ENCODE measurements at places on chromosomes 2 and 18.

GRCh38 chr2:25372405-25373268 lies 30.9 kb upstream of the DNMT3A start:
- DNase-seq: no peak

DNA sequence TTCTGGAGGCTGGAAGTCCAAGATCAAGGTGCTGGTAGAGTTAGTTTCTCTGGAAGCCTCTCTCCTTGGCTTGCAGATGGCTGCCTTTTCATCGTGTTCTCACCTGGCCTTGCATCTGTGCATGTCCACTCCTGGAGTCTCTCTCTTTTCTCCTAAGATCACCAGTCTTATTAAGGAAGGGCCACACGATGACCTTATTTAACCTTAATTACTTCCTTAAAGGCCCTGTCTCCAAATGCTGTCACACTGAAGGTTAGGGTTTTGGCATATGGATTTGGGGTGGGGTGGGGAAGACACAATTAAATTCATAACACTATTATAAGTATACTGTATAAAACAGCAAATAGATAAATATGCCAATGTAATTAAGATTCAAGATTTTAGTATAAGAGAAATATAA lies 402.4 kb upstream of the HS6ST1 start:
- no peak for DNase-seq

DNA sequence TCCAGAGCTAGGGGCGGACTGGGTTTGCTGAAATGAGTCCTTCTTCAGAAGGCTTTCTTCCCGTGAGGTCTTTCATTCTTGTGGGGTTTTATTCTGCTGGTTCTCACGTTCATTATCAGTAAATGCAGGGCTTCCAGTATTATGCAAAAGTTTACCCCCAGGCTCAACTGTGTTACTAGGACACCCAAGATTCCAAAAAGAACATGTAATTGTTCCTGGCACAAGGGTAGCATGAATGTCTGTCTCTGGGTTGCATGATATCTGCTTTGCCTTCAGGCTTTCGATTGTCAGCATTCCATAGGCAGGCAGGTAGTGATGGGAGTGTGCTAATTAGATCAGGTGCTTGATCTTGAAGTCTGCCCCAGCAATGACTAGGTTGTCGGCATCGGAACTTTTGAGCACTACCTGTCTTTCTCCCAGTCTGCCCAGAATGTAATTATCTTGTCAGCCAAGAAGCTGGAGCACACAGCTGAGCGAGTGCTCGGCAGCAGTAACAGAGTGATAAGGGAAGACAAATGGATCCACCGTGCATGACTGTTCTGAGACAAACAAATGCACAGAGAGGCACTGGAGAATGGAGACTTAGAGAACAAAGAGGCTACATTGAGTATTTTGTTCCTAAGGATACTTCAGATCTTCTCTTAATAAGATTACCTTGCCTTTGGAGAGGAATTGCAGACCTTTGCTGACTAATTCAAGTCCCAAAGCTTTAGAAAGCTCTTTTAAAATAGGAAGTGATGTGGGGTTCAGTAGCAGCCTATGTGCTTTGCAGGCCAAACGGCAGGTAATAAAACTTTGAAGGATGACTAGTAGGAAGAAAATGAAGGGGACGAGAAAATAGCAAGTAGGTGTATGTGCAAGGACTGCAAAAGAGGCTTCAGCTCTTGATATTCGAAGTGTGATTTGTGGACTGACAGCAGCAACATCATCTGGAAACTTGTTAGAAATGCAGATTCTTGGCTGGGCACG lies 41.9 kb downstream of the ITGB6 start:
- peak; percentile 51 for DNase-seq

DNA sequence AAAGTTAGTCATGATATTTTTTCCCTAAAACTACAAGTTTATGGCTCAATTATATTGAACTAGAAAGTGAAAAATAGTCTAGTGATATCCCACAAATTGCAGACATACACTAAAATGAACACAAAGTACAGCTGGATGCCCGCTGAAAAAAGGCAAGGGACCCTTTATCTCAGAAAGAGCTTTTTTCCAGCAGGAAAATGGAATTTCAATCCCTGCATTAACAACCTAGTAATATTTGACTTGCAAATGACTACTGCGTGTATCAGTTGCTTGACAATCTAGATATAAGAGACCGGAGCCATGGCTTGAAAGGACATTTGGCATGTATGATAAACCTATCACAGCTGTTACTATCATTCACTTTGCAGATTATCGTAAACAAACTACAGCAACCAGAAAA lies 49.1 kb downstream of the LRPPRC start:
- DNase-seq: no peak

DNA sequence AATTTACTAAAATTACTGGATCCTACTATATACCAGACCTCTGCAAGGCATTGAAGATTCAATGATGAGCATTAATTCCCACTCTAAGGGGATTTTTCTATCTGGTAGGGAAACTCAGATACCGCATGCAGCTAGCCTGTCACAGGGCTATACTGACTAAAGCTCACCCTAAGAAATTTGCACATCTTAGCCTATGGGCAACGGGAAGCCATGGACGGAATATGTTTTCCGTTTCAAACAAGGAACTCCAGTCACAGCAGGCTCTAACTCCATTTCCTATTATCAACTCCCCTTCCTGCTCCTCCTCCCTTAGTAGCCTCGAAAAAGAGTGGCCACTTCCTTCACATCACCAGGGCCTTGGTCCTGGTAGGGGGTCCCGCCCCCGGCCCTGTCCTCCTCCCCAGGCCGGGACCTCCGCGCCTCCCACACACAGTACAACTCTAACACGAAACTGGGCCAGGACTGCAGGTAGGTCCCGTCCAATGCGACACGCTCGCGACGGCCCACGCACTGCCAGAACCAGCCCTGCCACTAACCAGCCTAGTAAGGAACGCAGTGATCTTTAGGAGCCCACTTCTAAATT lies 659 bp upstream of the COX5B start:
- DNase-seq: peak; percentile 13

DNA sequence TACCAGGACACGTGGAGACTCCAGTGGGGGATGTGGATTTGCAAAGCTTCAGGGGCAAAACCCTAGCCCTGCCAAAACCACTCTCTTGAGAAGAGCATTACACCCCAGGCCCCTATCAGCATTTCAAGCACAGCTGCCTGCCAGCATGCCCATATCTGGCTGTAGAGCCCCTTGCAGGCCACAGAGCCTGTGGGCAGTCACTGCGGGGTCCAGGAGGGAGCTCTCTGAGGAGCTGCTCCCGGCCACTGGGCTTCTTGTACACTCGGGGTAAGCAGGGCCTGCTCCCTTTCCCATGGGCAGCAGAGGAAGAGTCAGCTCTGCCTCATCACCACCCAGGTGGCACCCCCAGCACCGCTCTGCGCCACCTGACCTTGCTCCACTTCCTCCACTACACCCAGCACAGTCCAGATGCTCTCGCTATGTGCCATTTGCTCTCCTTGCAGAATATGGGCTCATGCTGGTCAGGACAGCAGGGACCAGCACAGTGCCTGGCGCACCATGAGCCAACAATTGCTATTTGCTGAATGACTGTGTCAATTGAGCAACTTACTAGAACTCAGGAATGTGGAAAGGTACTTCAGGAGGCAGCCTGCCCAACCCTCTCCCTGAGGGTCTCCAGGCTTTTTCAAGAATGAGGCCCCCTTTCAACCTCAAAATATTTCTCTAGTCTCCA lies 7.4 kb downstream of the CHST10 start:
- no peak for DNase-seq

DNA sequence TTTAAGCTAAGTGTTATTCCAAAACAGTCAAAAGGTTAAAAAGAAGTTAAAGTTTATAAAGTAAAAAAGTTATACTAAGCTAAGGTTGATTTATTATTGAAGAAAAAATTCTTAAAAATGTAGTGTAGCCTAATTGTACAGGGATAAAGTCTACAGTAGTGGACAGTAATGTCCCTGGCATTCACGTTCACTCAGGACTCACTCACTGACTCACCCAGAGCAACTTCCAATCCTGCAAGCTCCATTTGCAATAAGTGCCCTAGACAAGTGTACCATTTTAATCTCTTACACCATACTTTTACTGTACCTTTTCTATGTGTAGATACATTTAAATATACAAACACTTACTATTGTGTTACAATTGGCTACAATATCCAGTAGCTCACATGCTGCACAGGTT lies 86.1 kb downstream of the CACNB4 start:
- no peak for DNase-seq

DNA sequence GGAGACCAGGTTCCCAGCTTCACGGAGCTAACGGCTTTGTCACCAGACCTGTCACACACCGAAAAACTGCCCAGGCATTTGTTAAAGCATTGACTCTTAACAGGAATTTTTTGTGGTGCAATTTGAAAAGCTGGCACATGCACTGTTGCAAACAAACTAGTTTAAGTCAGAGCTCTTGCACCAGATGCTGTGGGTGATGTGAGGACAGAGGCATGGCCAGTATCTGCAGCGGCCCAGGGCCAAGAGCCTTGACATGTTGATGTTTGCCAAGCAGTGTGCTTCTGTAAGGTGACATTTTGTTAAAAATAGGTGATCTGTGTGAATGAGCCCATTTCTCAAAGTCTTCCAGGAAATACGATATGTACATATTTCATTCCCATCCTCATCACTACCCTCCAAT lies 142.5 kb downstream of the MTCL1 start:
- no peak for DNase-seq

- no peak for DNase-seq
These were observed 70.3 kb downstream of the VAPA start for GRCh38 chr18:9984080-9984479.

DNA sequence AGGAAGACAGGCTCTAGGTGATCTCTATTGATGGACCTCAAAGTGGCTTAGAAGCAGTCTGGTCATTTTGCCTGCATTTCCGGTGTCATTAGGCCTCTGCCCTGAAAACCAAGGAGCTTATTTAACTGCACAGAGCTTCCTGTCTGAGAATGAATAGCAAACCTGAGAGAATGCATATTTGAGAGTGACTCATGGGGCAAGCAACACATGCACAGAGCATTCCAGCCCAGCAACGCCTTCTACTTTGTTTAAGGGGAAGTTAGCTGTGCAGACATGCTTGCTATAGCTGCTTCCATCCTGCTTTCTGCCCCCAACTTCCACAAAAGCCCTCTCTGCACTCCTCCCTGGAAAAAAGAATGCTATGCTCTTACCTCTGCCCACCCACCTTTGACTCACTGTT lies 232.8 kb downstream of the GRB14 start:
- peak; percentile 89 for DNase-seq

DNA sequence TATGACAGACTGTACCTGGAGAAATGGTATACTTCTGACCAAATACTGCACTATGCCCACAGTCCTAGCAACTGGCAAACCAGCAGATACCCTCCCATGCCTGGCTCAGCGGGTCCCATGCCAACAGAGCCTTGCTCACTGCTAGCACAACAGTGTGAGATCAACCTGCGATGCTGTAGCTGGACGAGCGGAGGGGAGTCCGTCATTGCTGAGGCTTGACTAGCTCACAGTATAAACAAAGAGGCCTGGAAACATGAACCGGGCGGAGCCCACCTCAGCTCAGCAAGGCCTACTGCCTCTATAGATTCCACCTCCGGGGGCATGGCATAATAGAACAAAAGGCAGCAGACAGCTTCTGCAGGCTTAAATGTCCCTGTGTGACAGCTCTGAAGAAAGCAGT lies 93.2 kb upstream of the CAB39 start:
- DNase-seq: no peak

GRCh38 chr2:235157746-235158482 lies 206.1 kb downstream of the SH3BP4 start:
- DNase-seq: no peak

- DNase-seq: peak; percentile 3
These were observed 695.1 kb upstream of the ACVR2A start for GRCh38 chr2:147149575-147150240.

DNA sequence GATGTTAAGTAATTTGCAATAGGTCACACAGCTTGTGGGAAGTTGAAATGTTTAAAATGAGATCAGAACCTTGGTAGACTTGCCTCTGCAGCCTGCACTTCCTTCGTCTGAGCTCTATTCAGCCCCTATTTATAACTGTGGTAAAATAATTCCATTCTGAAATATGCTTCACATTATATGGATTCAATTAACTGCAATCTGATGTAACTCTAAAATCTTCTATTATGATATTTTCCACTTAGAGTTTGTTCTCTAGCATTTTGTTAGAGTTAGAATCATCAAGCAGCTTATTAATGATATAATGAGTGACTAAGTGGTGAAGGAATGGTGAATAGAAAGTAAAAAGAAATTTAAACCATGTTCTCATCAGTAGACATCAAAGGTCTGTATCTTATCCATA lies 139.6 kb upstream of the ARHGAP28 start:
- DNase-seq: no peak

GRCh38 chr18:62637403-62637802 lies 77.9 kb upstream of the PHLPP1 start:
- DNase-seq: no peak

DNA sequence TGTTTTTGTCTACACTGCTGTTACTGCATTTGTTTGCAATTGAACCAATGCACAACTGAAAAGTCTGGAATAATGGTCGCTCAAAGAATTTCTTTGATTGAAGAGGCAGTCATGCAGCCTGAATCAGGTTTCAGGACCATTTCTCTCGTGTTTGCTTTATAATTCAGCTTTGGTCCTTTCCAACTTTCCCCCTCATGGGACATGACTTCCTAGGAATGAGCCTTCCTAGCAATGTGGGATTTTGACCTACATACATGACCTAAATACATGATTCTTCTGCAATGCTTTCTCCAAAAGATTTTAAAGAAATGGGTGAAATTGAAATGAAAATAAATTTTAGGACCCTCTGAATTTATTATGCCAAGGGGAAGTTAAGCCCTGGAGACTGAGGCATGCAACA lies 197.4 kb downstream of the MREG start:
- DNase-seq: no peak

GRCh38 chr18:25133879-25134278 lies 218.1 kb downstream of the ZNF521 start:
- DNase-seq: no peak

- no peak for DNase-seq
These were observed 673.1 kb downstream of the LRRTM4 start for GRCh38 chr2:76849086-76849485.

DNA sequence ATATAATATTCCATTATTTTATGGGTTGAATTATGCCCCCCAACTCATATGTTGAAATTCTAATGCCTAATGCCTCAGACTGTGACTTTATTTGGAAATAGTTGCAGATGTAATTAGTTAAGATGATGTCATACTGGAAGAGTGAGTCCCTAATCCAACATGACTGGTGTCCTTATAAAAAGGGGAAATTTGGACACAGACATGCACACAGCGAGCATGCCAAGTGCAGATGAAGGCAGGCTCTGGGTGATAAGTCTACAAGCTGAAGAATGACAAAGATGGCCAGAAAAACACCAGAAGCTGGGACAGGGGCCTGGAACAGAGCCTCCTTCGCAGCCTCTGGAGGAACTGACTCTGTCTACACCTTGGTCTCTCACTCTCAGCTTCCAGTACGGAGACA lies 10.0 kb upstream of the ASAP2 start:
- DNase-seq: no peak

DNA sequence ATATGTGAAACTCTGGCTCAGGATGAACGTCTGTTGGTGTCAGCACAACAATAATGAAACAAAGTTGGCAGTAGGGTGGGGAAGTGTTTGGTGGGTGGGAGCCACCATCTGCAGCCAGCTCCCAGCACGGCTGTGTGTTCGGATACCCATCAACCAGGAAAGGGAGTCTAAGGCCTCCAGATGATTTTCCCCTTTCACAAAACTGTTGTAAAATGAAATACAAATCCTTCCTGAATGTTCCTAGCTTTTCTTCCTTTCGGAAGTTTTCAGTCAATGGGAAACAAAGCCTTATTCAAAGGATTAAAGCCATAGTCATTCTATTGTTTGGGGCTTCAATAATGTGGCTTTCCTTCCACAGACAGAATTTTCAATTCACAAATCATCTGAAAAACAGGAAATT lies 14.5 kb upstream of the DARS1 start:
- DNase-seq: no peak

Data from EL (cell line).